CD8-positive, alpha-beta memory T cell (primary cell): ENCODE measurements at places on chromosomes 5 and 9.
A peak's percentile ranks its signal among the peaks of the same experiment; 100 is the strongest.

- no peak for DNase-seq
- H3K36me3 ChIP-seq = no peaks in the 10 kb centered on the region
- no peak overlapping the region for H3K4me3 ChIP-seq
- H3K27ac ChIP-seq = no peak overlapping the region
- no peaks in the 10 kb centered on the region for H3K4me1 ChIP-seq
- no peaks in the 10 kb centered on the region for H3K27me3 ChIP-seq
Observed at GRCh38 chr5:66989286-66989685, 207.3 kb downstream of the CD180 start.

DNA sequence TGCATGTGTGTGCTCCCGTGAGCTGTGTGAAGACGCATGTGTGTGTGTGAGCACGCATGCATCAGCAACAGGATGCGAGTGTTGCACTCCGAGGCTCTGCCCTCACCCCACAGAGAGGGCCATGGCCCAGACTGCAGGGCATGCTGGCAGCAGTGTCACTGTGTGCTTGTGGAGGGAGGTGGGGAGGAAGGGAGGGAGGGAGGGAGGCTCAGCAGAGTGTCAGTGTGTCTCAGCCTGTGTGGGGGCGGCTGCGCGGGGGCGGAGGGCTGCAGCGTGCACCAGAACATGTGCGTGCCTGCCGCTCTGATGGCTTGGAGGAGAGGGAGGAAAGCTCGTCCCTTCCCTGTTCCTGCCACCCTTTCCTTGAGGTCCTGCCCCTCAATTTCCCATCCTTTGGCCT is 5.3 kb downstream of the CAMK2A start:
- no peak for DNase-seq
- no peak overlapping the region for H3K27ac ChIP-seq
- H3K36me3 ChIP-seq = no peaks in the 10 kb centered on the region
- no peak overlapping the region for H3K4me3 ChIP-seq
- no peaks in the 10 kb centered on the region for H3K4me1 ChIP-seq

DNA sequence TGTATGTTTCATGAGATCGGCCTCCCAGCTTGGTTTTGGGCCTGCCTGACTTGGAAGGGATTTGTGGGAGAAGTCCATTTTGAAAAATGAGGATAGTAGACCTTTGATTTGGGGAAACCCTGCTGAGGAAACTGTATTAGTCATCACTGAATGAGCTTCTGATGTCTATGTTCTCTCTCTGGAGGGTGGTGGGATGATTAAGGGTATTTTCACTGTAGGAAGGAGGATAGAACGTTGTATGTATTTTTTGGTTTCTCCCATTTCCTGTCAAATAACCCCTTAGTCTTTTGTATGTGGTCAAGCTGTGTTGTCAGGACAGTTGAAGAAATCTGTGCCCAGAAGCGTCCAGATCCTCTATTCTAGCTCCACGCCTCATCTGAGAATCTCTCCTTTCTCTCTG is 151.9 kb downstream of the INSYN2B start:
- no peak overlapping the region for H3K27ac ChIP-seq
- no peaks in the 10 kb centered on the region for H3K27me3 ChIP-seq
- H3K4me1 ChIP-seq = no peaks in the 10 kb centered on the region
- no peak overlapping the region for H3K4me3 ChIP-seq
- H3K36me3 ChIP-seq = no peaks in the 10 kb centered on the region

GRCh38 chr9:136614372-136614922 is 48.3 kb upstream of the EGFL7 start:
- peak overlapping the region; percentile 57 for H3K27ac ChIP-seq
- H3K4me1 ChIP-seq = peaks cover 3% of the 10 kb centered on the region
- H3K4me3 ChIP-seq = no peak overlapping the region
- no peak for DNase-seq
